ENCODE measurements at places on chromosomes 7 and 10.

- DNase-seq, result no peak
Observed at GRCh38 chr10:86918022-86918471, 39.4 kb downstream of the MMRN2 start.

GRCh38 chr10:4067931-4068561 lies 283.0 kb upstream of the KLF6 start:
- DNase-seq, result no peak

DNA sequence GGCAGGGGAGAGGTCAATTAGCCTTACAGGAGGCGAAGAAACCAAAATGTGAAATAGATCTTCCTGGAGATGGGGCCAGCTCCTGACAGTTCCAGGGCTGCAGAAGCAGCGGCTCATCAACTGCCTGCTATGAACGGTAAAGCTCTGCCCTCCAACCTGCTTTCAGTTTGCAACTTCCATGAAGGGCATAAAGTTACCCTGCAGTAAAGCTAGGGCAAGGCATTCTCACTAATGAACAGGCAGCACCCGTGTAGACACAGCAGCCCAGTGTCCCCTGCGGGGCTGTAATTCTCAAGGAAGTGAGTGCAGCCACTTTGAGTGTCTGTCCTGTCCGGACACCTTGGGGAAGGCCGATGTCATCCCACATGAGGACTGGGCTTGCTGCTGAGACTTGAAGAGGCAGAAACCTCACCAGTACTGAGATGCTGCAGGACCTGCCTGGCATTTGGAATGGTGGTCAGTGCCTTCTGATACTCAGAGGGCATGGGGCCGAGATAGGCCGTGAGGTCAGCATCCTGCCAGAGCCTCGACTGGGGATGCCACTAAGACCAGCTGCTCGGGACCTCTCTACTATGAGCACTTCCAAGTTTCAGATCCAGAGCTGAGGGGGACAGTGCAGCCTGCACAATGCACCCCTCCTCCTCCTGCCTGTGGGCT lies 26.1 kb upstream of the C10orf53 start:
- no peak for DNase-seq

DNA sequence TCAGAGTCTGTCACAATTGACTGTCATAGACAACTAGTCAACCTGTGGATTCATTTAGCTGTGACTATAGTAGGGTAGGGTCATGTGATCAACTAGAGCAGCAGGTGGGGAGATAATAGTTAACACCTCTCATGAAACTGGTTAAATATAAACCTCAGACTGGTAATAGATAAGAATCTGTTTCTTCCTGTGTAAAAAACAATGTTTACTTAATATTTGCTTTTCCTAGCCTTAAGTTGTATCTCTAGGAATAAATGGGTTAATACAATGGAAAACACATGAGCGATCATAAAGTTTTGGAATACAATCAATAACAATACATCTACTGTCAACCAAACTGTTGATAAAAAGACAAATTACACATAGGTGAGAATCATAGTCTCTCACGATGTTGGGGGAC lies 43.4 kb upstream of the ITGB8 start:
- no peak for DNase-seq

- DNase-seq, result no peak
Observed at GRCh38 chr10:13302821-13303555, 3.1 kb upstream of the PHYH start.

DNA sequence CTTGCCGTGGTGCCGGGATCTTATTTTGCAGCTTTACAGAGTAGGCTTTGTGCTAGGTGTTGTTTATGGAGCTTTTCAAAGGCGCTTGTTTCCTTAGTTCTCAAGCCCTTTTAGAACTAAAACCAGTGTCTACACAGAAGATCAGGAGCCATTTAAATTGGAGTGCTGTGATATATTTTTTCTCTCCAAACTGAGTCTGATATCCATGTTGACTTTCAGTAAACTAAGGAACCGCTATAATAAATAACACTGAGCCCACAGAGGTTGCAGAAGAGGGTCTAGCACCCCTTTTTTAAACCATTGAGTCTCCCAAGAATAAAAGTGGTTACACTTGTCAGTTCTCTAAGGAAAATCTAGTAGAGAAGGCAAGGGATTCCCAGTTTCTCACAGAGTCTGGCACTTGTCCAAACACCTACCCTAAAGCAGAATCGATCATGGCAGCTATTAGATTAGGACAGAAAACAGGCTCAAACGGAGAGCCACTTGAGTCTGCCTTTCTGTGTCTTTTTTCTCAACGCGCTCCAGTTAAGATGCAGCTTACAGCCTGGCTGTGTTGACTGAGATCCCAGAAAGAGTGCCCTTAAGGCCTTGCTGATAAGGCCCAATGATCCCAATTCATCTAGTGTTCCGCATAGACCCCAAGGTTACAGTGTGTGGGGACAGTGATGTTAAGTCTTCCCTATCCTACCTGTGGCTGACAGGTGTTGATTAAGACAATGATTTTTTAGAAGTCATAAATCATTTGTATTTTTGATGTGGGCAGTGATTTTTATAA lies 804 bp downstream of the TMEM106B start:
- no peak for DNase-seq

DNA sequence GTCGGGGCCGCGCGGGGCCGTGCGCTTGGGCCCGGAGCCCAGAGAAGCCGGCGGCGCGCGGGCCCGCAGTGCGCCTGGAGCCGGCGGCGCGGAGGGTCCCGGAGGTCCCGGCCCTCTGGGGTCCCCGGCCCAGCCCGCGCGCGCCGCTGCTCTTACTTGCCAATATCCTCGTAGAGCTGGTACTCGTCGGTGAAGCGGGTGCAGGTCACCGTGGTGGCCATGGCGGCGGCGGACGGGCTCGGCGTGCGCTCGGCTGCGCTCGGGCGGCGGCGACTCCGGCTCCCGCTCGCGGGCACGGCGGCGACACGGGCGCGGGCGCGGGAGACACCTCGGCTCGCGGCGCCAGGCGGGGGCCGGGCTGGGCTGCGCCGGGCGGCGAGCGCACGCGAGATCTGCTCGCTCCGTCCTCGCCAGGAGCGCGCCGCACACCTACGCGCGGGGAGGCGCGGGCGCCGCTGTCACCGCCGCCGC lies at the start of gene CAMK2B:
Gene CAMK2B (minus strand): TSS at position 394 of the 471 bp plus-strand sequence. CDS start 173 bp downstream, at position 221.
- no peak for DNase-seq

GRCh38 chr7:38171623-38172391 lies 6.2 kb upstream of the STARD3NL start:
- no peak for DNase-seq

- no peak for DNase-seq
Observed at GRCh38 chr10:75655791-75656451, 224.5 kb downstream of the LRMDA start.

DNA sequence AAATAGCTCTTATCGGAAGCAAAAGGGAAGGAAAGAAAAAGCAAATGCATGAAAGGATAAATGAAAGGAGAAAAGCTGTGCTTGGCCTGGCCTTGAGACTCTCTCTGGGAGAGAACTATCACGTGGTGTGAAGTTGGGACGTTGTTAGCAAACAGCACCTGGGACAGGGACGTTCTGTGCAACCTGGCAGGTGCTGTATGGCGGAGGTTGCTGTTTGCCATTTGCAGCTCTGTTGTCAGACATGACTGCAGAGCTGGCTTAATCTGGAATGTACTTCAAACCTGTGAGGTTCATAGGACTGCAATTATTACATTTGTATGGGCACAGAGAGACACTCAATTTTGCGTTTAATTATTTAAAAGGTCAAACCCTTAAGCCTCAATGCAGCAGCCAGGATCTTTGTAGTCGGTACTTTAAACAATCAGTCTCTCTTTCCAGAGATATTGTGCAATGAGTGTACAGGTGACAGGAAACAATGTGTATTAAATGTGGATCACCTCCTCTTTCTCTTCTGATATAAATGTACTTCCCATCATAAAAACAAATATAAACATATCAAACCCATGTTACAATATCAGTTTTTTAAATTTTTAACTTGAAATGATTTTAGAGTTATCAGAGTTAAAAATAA lies 800.5 kb upstream of the KCND2 start:
- no peak for DNase-seq

GRCh38 chr10:20128811-20129210 lies 312.6 kb downstream of the PLXDC2 start:
- DNase-seq, result no peak

- DNase-seq, result no peak
Observed at GRCh38 chr7:100467638-100468373, 3.7 kb upstream of the SPACDR start.

DNA sequence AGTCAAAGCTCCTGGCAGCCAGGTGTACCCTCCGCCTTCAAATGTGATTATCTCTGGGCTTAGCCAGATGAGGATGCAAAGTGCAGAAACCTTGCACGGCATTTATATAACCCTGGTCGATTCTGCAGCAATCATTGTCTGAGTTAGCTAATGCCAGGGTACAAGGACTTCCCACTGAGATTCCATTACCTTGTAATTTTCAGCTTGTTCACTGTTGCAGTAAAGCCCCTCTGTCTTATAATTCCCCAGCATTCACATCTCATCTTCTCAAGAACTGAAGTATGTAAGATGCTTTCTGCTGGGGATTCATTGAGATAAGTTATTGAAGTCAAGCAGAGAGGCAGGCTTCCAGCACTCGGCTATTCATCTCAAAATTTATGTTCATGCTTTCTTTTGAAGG lies 1090.6 kb upstream of the AUTS2 start:
- DNase-seq, result no peak

GRCh38 chr7:128366300-128366699 lies 4.8 kb upstream of the PRRT4 start:
- DNase-seq, result no peak

- DNase-seq, result no peak
Observed at GRCh38 chr7:17027143-17027788, 145.5 kb upstream of the AGR3 start.

DNA sequence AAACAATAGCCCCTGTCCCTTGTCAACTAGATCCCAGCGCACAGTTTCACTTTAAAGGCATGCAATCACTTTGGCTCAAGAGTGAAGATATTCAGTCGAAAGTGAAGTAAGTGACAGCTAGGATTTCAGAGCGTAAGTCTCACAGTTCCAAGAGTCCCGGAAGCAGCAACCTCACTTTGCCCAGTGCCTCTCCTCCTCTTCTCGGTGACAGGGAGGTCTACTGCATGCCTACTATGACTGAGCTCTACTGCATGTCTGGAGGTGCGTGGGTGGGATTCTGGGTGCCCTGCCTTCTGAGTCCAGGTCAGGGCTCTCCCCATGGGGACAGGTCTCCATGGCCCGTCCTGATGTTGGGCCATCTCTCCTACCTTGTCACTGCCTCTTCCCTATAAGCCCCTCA lies 17.0 kb downstream of the PRKCQ start:
- no peak for DNase-seq

GRCh38 chr10:104348601-104349000 lies 5.0 kb upstream of the CFAP58 start:
- no peak for DNase-seq

- no peak for DNase-seq
Observed at GRCh38 chr10:20963056-20963455, 65.9 kb upstream of the NEBL start.

GRCh38 chr7:47804767-47805545 lies 143.3 kb downstream of the PKD1L1 start:
- no peak for DNase-seq

GRCh38 chr10:118901906-118902305 lies 127.6 kb upstream of the NANOS1 start:
- no peak for DNase-seq

- no peak for DNase-seq
Observed at GRCh38 chr10:131146790-131147189, 164.7 kb downstream of the TCERG1L start.

DNA sequence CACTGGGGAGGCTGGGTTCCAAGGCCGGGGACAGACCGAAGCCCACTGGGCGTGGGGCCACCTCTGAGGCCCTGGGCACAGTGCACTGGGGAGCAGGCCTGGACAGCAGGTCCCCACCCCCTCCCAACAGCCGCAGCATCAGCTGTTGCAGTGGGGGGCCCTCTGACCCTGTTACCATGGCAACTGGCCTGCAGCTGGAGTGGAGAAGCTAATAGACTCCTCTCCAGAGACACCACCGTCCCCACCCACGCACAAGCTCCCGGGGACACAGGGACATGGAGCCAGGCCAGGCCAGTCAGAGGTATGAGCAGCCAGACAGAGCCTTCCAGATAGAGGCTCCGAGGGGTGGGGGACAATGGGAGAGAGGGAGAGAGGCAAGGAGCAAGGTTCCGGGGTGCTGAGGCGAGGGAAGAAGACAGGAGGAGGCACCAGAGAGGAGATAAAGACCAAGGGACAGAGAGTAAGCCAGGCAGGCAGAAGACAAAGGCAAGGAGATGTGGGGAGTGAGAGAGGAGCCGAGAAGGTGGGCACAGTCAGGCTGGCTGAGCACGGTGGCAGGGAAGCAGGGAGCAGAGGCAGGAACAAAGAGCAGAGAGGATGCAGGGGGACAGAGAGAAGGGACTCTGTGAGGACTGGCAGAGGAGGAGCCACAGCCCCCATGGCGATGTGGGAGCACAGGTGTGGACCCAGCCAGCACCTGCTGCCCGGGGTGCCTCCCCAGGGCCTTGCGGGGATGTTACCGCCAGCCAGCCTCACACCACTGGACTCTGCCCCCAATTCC lies 6.7 kb downstream of the KCNH2 start:
- DNase-seq, result no peak

GRCh38 chr10:100009283-100009792 lies 409 bp downstream of the DNMBP start:
- no peak for DNase-seq

DNA sequence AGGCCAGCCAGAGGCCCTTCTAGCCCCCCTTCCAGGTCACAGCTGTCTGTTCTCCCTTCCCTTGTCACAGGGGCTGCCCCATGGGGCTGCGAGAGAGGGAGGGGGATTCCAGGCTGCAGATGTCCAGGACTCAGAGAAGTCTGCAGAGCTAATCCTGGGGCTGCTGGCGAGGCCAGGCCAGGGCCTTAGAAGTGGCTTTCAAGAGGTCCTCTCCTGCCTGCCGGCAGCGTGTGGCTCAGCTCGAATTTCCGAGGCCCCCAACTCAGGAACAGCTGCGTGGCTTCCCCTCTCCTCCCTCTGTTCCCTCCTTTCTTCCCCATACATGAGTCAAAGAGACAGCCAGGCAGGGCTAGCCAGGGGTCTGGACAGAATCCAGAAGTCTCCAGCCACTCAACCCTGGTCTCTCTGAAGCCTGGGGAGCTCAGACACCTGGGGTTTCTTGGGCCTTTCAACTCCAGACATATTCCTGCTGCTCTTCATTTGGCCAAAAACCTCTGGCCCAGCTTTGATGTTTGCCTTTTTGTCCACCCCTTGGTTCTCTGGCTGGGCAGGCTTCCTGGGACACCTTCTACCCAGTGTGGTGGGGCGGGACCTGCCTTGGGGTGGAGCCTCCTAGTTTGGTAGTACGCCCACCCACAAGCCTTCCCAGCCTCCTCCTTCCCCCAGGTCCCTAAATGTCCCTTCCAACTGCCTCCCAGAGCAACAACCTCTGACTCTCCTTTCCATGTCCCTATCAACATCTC lies 21.8 kb upstream of the EIF5AL1 start:
- no peak for DNase-seq

- peak; percentile 72 for DNase-seq
Observed at GRCh38 chr10:6918305-6918704, 338.2 kb upstream of the PRKCQ start.

- no peak for DNase-seq
Observed at GRCh38 chr7:66837007-66837406, 84.0 kb upstream of the TMEM248 start.

- DNase-seq, result no peak
Observed at GRCh38 chr7:128909625-128910568, 612 bp downstream of the KCP start.

Measured in activated gamma-delta T cell treated with Interleukin-2 at 50 U/mL for 16 hours (primary cell).